ENCODE measurements at places on chromosomes 12 and 14. TPM values are rescaled to one million over a fixed set of nuclear protein-coding genes. Genes with fewer than 3 reads are reported as not detected.

The IAPP gene
- not detected for polyA plus RNA-seq

- no peak for DNase-seq
Observed at GRCh38 chr12:80401191-80401590, 42.8 kb upstream of the PTPRQ start.

DNA sequence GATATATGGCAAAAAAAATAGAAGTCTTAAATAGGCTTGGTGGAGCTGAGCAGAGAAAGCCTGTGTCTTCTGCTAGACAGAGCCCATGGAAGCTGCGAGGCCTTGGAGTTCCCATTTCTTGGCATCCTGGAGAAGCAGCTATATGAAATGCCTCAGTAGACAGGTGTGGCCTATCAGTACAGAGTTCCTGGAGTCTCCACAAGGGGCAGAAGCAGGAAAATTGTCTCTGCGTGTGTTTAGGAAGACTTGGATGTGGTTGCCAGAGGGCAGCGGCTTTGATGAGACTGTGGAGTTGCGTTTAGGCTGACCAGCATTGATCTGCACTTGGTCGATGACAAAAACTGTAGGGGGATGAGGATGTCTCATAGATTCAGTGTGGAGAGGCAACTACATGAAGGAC, 334.5 kb upstream of the SEL1L start:
- no peak for DNase-seq

DNA sequence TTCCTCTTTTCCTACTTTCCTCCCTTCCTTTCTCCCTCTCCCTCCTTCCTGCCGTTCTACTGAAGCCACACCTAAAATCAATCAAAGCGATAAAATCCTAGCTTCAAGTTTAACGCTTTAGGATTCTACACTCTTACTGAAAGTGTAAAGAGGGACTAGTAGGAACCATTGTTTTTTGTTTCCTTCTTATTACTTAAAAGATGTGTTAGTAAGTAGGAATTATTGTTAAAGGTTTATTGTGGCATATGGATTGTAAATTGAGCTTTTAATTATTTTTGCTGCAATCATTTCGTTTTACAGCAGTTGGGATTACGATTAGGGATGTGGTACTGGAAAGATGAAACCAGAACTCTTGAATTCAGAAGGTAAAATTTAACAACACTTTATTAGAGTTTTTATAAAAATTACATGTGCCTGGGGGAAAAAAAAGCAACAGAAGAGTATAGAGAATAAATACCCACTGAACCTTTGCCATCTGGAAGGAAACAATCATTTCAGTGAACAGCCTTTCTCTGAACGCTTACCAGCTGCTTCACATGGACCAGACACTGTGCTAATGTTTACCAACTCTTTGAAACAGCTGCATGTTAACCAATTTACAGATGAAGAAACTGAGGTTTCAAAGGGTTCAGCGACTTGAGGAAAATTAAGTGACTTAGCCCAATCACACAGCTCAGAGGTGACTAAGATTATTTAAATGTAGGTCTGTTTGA, 1.0 kb downstream of the PPP1R36 start:
- DNase-seq, result no peak

GRCh38 chr12:113189361-113189760, 3.8 kb downstream of the RITA1 start:
- DNase-seq, result no peak

The ACACB gene
- 1.2 TPM for polyA plus RNA-seq

GRCh38 chr14:50937325-50937724, 7.0 kb downstream of the PYGL start:
- DNase-seq, result no peak

The UBE3B gene
- 22.2 TPM for polyA plus RNA-seq

DNA sequence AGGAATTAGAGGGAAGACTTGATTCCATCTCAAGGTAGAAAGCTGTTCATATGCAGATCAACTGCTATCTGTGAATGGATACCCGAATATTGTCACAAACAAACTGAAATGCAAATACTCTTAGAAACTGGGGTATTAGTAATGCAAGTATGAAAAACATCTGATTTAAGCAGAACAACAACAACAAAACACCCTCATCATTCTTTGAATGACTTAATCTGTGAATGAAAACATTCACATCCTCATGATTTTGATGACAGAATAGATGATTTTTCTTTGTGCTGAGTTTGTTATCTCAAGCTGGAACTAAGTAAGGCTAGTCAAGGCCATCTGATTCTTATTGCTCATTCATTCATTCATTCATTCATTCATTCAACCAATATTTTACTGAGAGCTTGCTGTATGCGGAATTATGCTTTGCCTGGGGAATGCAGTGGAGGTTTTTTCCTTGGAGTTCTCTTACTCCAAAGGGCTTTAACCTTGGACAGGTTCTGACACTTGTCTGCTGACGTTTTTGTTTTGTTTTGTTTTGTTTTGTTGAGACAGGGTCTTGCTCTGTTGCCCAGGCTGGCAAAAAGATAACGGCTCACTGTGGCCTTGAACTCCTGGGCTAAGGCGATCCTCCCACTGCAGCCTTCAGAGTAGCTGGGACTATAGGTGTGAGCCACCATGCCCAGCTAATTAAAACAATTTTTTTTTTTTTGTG, 23.3 kb downstream of the OR10G3 start:
- no peak for DNase-seq

The MYO1H gene
- polyA plus RNA-seq, result 0.14 TPM

The FOXN4 gene
- polyA plus RNA-seq, result not detected

DNA sequence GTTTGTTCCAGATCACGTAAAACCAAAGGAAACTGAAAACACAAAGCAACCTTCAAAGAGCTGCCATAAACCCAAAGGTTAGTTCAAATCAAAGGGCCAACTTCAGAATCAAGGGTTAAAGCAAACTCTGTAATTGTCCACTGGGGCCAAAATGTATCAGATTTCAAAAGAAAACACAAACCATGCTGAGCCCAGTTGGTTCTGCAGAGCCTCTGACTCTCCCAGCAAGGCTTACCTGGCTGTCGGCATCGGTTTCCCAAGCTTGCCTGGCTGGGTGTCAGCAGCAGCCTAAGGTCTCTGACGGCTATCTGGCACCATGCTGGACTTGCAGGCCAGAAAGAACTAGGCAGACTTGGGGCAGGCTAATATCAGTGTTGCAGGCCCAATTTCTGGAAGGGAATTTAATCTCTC, 125.3 kb downstream of the DAD1 start:
- no peak for DNase-seq

The FAM234B gene
- polyA plus RNA-seq, result 1.8 TPM

The AICDA gene
- polyA plus RNA-seq, result not detected

DNA sequence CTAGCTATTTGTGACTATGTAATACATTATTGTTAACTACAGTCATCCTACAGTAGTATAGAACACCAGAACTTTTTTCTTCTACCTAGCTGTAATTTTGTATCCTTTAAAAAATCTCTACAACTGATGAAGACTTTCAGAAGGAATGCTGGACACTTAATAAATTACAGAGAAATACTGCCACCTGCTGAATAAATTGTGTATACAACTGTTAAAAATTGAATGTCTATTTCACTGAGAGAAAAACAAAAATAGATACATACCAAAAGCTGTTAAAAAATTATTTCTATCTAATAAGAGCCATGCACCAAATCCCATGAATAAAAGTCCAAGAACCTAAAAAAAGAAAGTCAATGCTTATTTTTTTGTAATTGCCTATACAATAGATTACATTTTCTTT, 6.6 kb downstream of the TSPAN19 start:
- DNase-seq, result no peak

The PLEKHG7 gene
- 0.10 TPM for polyA plus RNA-seq

- no peak for DNase-seq
Observed at GRCh38 chr12:125544960-125545359, 479.7 kb downstream of the AACS start.

DNA sequence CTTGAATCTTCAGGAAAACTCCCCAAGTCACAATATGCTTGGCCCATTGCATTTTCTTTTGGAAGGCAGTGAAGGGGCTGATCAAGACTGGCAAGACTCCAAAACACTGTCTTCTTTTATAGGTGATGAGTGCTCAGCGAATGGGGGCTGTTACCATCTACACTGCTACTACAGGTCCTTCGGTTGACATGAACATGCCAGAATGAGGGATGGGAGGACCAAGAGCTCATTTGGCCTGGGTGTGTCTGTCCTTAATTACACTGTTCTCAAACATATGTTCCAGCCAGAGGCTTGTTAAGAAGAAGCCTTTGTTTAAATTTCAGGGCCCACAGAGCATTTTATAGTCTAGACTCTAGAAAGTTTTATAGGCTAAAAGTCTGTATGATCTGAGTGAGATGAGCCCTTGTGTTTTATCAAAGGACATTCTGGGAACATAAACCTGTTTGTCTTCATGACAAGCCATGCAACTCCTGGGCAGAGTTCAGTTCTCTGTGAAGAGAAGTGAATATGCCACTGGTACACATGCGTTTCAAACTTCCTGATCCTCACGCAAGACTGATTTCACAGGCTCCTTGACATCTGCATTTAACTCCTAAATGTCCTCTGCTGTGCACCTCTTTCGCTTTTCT, 4.7 kb upstream of the FAM234B start:
- no peak for DNase-seq

DNA sequence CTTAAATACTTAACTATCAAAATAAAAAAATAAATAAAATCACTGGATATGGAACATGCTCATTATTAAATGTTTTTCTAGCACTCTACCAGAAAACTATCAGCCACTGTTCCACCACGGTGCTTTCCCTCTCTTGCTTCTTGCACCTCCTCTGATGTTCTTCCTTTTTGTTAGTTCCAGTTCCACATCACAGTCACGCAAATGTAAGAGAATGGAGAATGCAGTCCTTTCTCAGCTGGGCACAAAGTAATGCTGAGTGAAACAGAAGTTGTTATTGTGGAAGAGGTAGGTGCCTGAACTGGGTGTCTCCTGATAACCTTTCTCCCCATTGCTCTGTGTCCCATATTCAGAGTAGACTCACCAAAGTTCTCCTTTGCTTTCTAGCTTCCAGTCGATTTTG, 1116.9 kb upstream of the TMEM132C start:
- no peak for DNase-seq

GRCh38 chr12:62258941-62259630, 1.1 kb upstream of the USP15 start:
- no peak for DNase-seq

Measured in CD4-positive, CD25-positive, alpha-beta regulatory T cell (primary cell).